ENCODE measurements at places on chromosomes 13 and 19.
A peak's percentile ranks its signal among the peaks of the same experiment; 100 is the strongest.

GRCh38 chr13:71399631-71400215 lies 467.3 kb downstream of the DACH1 start:
- DNase-seq = no peak

GRCh38 chr13:106089261-106089980 lies 446.0 kb downstream of the EFNB2 start:
- DNase-seq = no peak

DNA sequence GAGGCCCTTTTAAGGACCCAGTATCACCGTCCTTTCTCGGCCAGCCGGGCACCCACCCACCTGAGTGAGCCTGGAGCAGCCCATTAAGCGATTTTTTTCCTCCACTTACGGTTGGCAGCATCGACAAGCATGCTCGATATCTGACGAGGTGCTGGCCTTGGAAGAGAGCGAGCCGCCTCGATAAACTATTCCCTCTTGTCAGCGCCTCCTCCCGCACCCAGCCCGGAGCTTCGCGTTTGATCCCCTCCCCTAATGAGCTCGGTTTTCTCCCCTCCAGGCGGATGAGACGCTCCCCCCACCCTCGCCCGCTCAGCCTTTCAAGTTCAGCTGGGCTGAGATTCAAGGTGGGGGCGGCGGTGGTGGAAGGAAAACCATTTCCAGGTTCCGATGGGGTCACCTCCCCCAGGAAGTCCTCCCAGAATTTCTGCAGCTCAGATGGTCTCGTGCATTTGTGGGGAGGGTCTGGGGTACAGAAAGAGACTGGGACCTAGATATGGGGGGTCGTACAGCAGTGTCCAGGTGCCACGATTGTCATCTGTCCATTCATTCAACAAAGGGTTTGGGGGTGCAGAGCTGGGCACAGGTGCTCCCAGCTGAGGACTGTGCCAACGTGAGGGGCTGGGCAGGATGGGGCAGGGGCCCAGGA lies 18.9 kb upstream of the ONECUT3 start:
- DNase-seq = no peak

- DNase-seq = no peak
Measured at GRCh38 chr19:11252665-11253355, 9.5 kb downstream of the DOCK6 start.

GRCh38 chr19:17687857-17688784 lies at the start of gene UNC13A:
Gene UNC13A, minus strand, starts transcription at chr19:17688354. Its CDS starts 155 bp downstream, at chr19:17688199.
- DNase-seq = peak; percentile 34

DNA sequence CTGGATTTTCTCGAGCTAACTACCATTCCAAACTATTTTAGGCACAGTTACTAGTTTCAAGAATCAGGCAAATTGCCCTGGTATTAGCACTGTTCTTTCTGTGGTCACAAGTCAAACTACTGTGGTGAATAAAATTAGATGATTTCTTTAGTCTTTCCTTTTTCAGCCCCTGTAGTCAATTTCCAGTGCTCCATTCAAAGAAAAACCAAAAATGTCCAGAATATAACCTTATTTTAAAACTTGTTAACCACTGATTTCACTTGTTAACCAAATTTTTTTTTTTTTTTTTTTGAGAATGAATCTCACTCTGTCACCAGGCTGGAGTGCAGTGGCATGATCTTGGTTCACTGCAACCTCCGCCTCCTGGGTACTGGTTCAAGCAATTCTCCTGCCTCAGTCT lies 50.6 kb upstream of the USPL1 start:
- no peak for DNase-seq

GRCh38 chr13:40113643-40114304 lies 458.3 kb downstream of the COG6 start:
- no peak for DNase-seq

DNA sequence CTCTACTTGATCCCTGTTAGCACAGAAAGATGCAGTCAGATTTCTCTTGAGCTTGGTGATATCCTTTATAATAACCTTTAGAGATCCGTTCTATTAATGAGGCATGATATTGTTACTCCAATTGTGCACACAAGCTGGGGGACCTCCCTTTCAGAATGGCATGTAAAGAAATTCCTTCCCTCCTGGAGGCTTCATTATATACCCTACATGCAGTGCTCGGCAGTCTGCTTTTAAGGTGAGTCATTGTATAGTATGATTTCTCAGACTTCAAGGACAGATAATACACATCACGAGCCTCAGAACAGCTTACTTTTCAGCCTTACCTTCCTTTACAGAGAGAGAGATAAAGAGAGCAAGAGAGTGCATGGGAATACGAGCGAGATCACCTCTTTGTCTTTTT lies 261.3 kb downstream of the ATP8A2 start:
- no peak for DNase-seq

DNA sequence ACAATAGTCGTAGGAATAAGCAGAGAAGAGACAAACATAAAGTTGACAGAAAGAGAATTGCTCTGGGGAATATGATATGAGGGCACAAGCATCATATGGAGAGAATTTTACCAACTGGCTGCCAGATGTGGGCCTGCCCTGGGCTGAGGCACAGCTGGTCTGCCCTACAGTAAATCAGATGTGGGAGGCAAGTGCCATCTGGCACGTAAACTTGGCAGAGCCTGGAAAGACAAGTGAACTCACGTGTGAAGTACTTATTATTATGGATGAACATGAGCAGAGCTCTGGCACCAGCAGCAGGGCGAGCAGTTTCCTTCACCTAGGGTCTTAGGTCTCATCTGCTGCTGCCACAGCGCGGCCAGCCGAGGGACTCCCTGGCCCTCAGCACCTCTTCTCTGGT lies 20.6 kb downstream of the PCDH8 start:
- DNase-seq = no peak

DNA sequence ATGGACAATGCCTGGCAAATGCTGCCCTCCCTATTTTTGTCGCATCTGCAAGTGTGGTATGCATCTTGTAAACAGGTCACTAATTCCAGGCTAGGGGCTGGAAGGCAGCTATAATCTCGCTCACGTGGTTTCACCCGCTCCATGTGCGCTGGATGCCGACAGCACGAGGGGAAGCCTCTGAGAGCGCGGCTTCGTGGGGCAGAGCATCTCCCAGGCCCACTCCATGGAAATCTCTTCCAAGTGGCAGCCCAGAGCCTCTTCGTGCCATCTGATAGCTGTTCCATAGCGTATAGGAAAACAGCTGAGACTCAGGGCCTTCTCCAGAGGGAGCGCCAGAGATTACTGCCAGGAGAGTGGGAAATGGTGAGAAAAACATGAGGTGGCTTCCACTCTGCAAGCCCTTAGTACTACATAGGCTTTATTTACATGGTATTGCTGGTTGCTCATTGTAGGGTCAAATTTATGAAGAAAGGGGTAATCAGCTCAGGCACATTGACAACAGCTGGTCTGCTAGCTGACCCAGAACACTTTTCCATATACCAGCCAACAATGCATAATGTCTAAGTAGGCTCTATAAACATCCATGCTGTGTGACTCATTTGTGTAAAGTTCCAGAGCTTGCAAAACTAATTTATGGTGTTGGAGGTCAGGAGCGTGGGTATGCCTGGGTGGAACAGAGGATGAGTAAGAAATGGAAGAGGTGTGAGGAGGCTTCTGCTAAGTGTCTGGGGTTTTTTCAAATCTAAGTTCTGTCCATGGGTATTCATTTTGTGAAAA lies 165.2 kb downstream of the SHISA2 start:
- no peak for DNase-seq

- no peak for DNase-seq
Measured at GRCh38 chr19:49803529-49803856, 9.6 kb downstream of the FUZ start.

DNA sequence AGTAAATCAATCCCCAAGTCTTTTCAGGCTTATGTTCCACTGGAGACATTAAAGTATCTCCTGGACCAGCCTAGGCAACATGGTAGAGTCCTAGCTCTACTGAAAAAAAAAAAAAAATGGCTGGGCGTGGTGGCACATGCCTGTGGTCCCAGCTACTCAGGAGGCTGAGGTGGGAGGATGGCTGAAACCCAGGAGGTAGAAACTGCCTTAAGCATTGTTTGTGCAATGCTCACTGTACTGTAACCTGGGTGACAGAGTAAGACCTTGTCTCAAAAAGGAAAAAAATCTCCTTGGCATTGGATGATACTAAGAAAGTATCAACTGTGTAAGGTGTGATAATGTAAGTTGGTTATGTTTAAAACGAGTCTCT lies 8.8 kb downstream of the KLK8 start:
- DNase-seq = no peak

DNA sequence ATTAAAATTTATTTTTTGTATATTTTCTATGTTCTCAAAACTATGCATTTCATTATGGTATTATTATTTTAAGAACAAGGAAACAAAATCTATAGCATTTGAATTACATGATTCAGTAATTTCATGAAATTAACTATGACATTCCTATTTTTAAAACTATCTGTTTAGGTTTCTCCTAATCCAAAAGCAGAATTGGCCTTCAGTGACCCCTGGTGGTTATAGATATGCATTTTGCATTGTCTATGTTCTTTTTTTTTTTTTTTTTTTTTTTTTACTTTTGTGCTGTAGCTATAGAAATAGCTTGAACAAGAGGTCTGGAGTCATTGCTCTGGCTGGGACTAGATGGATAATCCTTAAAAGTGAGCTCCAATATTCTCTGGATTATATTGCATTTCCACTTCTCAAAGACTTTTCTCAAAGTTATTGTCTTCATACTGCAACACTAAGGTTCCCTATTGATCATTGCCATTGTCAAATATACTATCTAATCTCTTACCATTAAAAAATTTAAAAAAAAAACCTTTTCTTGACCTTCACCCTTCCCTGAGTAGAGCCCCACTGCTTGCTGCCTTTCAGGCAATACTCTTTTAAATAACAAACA lies 15.9 kb upstream of the DNAJC3 start:
- DNase-seq = no peak

DNA sequence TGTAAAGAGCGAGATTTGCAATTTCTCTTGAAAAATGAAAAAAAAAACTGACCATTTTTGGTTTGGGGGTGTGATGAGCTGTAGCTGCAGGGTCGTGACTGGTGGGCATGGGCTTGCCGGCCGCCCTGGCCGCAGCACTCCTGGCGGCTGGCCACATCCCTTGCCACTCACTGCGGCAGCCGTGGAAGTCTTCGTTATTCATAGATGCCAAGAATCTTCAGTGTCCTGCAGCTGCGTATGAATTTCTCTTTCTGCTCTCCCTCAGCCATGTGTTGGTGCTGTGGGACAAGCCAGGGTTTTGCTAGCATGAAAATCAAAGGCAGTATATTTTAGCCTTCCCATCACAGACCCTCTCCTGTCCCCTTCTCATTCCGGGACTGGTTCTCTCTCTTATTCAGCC lies 151.7 kb upstream of the TSHZ3 start:
- no peak for DNase-seq

DNA sequence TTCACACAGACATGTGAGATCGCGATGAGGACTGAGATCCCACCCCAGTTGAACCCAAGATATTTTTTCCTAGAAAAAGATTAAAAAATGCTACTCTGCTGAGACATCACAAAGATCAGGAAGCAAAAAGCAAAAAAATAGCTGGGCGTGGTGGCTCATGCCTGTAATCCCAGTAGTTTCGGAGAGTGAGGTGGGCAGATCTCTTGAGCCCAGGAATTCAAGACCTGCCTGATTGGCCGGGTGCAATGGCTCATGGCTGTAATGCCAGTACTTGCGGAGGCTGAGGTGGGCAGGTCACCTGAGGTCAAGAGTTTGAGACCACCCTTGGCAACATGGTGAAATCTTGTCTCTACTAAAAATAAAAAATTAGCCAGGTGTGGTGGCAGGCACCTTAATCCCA lies 1.1 kb downstream of the FUT3 start:
- DNase-seq = no peak

- no peak for DNase-seq
Measured at GRCh38 chr19:888581-889385, 4.2 kb downstream of the MED16 start.

GRCh38 chr13:52104624-52105023 lies 24.2 kb downstream of the NEK5 start:
- DNase-seq = no peak

DNA sequence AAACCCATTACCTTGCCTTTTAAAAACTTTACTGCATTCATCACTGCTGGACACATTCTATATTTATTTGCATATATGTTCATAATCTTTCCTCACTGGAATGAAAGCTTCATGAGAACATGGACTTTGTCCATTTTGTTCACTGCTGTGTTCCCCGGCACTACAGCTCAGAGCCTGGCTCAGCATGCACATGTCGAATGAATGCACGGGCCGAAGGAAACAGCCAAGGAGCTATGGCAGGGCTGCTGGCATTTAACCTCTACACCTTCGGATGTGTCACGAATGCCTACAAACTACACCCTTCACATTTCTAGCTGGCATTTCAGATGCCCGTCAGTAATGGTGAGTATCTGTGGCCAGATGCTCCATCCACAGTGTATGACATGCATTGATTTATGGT lies 7.6 kb downstream of the MTIF3 start:
- no peak for DNase-seq

DNA sequence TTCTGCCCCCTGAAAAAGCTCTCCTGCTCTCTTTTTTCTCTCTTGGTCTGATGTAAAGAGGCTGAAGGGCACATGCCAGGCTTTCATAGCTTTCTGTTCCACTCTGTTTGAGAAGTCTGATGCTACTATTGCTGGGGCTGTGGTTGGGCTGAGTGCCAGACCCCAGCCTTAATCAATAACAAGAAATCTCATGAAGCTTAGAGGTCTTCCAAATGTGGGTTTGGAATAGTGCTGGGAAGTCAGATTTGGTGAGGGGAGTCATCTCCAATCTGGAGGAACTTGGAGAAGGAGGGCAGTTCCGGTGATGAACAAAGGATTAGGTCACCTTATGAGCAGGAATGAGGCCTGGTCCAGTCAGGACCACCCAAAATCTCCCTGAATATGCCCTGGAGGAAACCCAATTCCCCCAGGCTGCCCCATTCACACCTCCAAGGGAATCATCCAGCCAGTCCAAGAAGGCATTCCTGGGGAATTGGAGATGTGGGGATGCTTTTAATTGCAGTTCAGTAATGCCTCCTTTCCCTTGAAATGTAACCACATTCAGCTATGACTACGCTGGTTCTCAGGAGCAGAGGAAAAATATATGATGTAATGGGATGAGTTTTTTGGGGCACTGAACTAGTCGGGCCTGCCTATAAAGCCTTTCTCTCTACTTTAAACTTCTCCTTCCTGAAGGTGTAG lies 102.0 kb downstream of the STARD13 start:
- no peak for DNase-seq

GRCh38 chr13:110393761-110394160 lies 86.7 kb downstream of the COL4A2 start:
- no peak for DNase-seq

- DNase-seq = no peak
Measured at GRCh38 chr19:310141-310651, 19.0 kb upstream of the PLPP2 start.

DNA sequence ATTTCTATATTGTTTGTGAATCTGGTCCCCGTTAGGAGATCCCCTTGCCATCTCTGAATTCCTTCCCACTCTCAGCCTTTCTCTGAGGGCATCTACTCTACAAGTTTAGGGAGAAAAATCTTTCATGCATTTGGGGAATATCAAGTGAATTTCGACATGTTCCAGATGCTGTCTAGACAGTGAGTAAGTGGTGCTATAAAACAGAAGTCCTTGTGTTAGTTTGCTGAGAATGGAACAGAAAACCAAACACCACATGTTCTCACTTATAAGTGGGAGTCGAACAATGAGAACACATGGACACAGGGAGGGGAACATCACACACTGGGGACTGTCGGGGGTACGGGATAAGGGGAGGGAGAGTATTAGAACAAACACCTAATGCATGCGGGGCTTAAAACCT lies 5.1 kb downstream of the OR7A10 start:
- no peak for DNase-seq
